D721Med (cell line): ENCODE measurements at places on chromosomes 4 and X.

- DNase-seq: no peak
These were observed 3.2 kb downstream of the SLC9A7 start for GRCh38 chrX:46755671-46756070.

GRCh38 chr4:56680266-56680665 lies 830 bp downstream of the HOPX start:
- no peak for DNase-seq

- DNase-seq: no peak
These were observed 111.0 kb downstream of the CHRDL1 start for GRCh38 chrX:110684653-110685052.

GRCh38 chr4:121307445-121308327 lies 73.1 kb downstream of the QRFPR start:
- no peak for DNase-seq

DNA sequence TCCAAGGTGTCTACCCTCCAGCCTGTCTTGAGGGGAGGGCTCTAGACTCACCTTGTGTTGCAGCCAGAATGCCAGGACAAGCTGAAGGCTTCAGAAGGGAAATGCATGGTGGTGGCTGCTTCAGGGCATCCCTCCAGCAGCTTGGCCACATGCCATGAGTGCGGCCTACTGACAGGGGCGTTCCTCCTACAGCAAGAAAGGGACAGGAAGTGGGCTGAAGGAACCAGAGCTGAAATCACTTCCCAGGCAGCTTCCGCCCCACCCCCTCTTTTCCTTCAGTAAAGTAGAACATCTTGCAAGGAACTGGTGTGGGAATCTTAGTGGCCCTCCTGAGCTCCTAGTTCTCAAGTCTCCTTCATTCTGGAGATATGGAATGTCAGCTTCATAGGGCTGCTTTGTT lies 167.5 kb upstream of the DGKK start:
- DNase-seq: no peak
